Stimulated activated CD8-positive, alpha-beta memory T cell treated with anti-CD3 and anti-CD28 coated beads, Interleukin-4, amount 100 ng/mL, for 4 hours (primary cell): ENCODE measurements at places on chromosomes 2 and 18.

- DNase-seq = no peak
Observed at GRCh38 chr2:153311432-153311831, 167.1 kb downstream of the RPRM start.

DNA sequence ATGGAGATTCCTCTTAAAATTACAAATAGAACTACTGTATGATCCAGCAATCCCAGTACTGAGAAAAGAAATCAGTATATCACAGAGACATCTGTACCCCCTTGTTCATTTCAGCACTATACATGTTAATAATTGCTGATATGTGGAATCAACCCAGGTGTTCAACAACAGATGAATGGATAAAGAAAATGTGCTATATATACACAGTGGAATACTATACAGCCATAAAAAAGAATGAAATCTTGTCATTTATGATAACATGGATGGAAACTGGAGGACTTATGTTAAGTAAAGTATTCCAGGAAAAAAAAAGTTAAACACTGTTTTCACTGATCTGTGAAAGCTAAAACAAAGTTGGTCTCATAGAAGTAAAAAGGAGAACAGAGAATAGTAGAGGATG is 124.7 kb downstream of the TAF4B start:
- no peak for DNase-seq

- no peak for DNase-seq
Observed at GRCh38 chr2:205975082-205975949, 110.7 kb downstream of the INO80D start.

GRCh38 chr18:10557085-10557677 is 31.4 kb downstream of the NAPG start:
- DNase-seq = no peak
